ENCODE measurements at places on chromosomes 3 and 15.

- no peak for DNase-seq
These were observed 255.4 kb upstream of the UBE2E1 start for GRCh38 chr3:23550402-23550801.

DNA sequence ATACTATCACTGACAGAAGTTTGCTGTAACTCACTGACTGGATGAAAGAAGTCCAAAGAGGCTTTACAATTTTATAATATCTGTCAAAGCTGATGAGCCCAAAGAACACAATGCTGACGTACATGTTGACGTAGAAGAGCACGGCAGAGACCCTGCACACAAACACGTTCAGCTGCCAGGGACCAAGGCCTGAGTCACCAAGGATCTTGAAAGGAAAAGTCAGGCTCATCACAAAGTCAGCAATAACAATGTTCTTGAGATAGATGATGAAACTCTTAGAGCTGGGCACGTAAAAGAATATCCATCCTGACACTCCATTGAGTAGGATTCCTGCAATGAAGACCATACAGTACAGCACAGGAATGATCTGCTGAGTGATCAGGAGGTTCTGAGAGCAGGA lies 10.9 kb upstream of the GPR171 start:
- DNase-seq = no peak

GRCh38 chr3:169662132-169662842 lies 1.2 kb downstream of the MECOM start:
- peak; percentile 91 for DNase-seq

GRCh38 chr3:49265661-49266386 lies 11.2 kb downstream of the C3orf62 start:
- DNase-seq = no peak

DNA sequence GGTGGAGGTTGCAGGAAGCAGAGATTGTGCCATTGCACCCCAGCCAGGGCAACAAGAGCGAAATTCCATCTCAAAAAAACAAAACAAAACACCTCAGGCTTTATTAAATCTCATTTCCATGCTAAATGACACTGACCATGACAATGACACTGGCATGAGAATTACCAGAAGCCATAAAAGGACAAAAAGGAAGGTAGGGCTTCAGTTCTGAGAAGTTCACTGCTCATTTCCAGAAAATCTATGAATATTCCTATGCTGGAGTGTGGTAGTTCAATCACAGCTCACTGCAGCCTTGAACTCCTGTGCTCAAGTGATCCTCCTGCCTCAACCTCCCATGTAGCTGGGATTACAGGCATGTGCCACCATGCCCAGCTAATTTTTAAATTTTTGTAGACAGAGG lies 44.7 kb downstream of the PCNP start:
- DNase-seq = no peak

Measured in hematopoietic multipotent progenitor cell (in vitro differentiated cells).